LoVo (cell line): ENCODE measurements at places on chromosomes 4 and X.

DNA sequence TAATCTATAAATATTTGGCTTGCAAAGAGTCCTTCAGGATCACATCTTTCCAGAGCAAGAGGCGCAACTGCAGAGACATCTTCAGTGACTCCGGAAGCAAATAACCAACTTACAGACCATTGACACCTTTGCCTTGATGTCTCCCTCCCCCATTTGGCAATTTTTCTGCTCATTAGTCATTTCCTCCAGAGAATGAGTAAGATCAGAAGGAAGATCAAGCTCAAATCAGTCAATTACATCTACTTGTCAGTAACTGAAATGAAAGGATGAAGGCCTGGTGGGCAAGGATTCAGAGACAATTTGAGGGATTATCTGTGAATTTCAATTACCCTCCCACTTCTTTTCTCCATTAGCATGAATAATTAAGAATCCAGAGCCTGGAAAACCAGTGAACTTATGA, 665.6 kb upstream of the CPEB2 start:
- no peak for DNase-seq

- no peak for DNase-seq
Measured at GRCh38 chr4:7634661-7635251, 200.0 kb upstream of the PSAPL1 start.

DNA sequence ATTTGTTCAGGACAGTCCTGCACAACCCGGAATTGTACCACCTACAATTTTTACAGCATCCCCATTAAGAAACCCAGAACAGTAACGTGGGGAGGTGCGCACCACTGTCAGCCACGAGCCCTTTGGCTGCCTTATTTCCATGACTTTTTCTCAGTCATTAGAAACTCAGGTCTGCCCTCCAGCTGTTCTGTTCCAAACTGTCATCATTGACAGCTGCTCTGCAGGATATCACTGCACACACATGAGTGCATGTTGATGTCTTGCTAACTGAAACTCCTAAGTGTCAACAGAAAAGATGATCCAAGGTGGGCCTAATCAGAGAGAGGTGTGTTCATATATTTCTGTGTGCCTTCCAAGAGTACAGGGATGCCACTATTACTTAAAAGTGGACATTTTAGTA, 123.4 kb downstream of the PARM1 start:
- DNase-seq, result no peak

GRCh38 chr4:137129845-137130244, 402.4 kb downstream of the PCDH18 start:
- DNase-seq, result no peak

- no peak for DNase-seq
Measured at GRCh38 chrX:71053217-71053621, 14.9 kb downstream of the SNX12 start.

DNA sequence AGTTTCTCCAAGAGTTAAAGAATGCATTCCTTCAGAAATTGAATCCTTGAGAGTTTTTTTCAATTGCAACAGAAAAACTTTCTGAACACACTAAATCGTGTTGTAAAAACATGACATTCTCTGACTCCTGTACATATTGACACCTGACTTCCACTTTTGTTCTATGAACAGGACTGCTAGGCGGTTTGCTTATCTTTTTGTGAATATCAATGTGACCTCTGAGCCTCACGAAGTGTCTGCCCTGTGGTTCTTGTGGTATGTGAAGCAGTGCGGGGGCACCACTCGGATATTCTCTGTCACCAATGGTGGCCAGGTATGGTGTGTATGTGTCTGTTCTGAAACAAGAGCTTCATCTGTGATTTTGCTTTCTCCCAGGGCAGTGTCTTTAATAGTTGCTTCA, 71.9 kb downstream of the MAOA start:
- DNase-seq, result no peak

- DNase-seq, result no peak
Measured at GRCh38 chr4:7518871-7519637, 84.3 kb upstream of the PSAPL1 start.

DNA sequence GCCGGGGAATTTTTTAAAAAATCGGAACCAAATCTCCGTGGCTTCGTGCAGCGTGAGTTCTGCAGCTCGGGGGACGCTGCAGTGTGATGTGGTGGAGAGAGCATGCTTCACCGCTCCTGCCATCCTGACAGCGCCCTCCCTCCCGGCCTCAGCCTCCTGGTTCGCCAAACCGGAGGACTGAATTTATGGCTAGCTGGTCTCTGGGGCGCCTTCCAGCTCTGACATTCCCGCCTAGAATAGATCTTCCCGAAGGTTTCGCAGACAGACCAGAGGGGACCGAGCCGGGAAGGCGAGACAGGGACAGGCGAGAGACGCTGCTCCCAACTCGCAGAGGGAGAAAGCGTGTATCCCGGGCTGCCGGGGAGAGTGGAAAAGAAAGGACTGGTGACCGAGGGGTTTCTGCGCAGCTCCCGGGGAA, 25.9 kb downstream of the HOPX start:
- no peak for DNase-seq

- no peak for DNase-seq
Measured at GRCh38 chr4:176833400-176834175, 40.9 kb upstream of the VEGFC start.

DNA sequence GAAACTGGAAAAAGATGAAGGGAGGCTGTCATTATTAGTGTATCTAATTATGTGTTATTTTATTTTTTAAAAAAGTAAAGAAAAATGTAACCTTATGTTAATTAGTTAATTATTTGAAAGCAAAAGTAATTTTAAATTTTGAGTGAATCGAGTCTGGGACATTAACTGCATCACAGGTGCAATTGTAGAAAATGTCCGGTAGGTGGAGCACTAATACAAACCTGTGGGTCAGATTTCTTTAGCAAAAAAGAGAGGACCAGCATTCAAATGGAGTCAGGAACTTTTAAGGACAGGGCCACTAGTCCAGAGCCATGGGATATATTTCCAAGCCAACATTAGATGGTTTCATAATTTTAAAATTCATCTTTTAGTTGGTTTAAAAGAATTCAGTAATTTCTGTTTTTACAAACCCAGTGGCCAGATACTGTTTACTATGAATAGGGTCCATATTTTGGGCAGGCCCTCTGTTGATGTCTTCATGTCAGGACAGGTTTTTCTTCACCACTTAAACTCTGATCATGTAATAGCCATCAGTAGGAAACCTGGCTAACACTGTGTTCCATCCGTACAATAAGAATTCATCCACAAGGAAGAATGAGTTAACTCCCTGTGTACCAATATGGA, 27.2 kb downstream of the BST1 start:
- peak; percentile 53 for DNase-seq

- no peak for DNase-seq
Measured at GRCh38 chr4:101400096-101400495, 52.8 kb upstream of the PPP3CA start.

DNA sequence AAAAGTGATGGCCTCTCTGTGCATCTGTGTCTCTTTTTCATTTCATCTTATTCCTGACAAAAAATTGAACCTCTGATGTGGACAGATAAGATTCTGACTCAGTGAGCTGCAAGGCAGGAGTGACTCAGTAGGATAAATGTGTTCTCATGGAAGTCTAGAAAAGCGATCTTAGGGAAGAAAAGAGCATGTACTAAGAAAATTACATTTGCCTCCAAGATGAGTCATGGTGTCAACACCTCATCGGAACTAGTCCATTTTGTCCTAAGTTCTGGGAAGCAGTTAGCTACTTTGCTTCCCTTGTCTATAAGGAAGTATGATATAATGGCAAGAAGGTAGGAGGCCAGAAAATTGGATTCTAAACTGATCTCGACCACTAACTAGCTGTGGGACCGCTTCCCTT, 83.5 kb upstream of the AFF2 start:
- no peak for DNase-seq

- DNase-seq, result no peak
Measured at GRCh38 chr4:87716371-87717265, 66.5 kb downstream of the DMP1 start.

GRCh38 chr4:174118171-174118570, 165.3 kb downstream of the FBXO8 start:
- no peak for DNase-seq

DNA sequence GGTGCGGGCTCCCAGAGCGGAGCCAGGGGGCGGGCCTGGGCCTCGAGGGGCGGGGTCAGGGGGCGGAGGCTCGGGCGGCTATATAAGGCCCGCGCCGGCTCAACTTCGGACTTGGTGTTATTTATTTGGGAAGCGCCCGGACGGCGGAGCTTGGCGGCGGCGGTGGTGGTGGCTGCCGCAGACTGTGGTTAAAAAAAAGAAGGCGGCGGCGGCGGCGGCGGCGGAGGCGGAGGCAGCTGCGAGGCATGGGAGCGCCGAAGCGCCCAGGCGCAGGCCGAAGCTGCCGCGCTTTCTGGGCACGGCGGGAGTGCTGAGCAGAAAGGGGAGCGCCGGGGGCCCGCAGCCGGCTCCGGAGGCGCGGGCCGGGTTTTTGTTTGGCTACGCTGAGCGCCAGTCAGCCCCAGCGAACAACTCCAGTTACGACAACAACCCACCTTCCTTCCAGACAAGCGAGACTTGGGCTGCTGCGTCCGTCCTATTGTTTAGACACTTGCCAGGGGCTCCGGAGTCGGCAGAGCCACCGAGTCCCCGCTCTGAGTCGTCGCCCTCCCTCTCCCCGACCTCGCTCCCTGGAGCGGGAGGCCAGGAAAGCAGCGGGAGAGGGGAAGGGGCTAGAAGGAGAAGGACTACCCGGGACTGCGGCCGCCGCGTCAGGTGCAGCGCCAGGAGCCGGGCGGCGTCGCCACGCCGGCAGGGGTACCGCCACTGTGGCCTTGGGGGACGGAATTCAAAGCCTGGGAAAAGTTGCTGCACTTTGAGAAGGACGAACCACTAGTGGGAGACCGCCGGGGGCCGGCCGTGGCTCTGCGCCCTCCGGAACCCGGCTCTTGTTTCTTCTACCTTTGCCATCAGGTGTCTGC, at the start of gene SLIT2:
Gene SLIT2 (plus strand): TSS at position 110 of the 860 bp plus-strand sequence. CDS start 1,911 bp downstream, outside the sequence.
- peak; percentile 37 for DNase-seq

GRCh38 chr4:8192748-8193738, 6.0 kb upstream of the SH3TC1 start:
- no peak for DNase-seq

DNA sequence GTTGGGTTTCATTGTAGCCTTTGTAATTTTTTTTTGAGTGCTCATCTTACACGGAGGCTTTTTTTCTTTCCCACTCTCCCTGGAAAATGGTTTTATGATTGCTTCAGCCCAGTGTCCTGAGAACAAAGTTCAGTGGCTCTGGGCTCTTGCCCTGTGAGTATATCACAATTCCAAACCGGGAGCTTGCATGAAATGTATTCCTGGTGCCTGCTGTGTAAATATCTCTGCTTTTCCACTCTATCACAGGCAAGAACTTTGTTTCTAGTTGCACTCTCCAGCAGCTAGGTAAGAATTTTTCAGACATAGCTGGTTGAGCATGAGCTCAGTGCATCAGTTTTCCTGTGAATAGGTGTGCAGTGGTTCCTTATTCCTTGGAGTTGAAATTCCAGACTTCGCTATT, 60.8 kb downstream of the SUPT20HL2 start:
- DNase-seq, result no peak

DNA sequence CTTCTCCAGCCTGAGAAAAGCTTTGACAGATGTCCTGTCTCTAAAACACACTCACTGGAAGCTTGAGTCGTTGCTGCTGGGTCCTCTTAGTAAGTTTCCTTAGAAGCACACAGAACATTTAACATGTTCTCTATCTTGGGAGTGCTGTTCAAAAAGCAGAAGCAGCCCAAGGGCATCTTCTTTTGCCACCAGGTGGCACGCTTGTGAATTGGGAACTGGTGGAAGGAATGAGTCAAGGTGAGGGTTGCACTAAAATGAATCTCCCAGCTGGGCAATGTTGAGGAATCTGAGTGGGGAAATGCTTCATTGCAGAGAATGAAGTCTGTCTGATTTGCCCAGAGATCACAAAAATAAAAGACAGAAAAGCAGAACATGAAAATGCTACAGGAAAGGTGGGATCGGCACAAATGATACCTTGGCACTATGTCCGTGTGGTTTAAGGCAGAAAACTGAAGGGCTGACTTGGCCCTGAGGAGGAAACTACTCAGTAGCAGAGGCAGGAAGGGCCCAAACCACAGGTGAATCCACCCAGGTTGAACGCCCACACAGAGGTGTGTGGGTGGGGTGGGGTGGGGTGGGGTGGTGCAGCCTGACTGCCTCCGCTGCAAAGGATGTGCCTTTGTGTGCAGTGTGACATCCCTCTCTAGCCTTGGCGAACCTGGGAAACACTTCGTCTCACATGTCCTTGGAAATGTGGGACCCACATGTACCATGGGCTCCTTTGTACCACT, 26.0 kb downstream of the KIT start:
- DNase-seq, result no peak

GRCh38 chr4:86569103-86569870, 24.8 kb upstream of the PTPN13 start:
- DNase-seq, result no peak

GRCh38 chr4:6008766-6009385, 9.4 kb downstream of the C4orf50 start:
- DNase-seq, result no peak

GRCh38 chr4:42519803-42520417, 122.6 kb downstream of the SHISA3 start:
- peak; percentile 57 for DNase-seq

DNA sequence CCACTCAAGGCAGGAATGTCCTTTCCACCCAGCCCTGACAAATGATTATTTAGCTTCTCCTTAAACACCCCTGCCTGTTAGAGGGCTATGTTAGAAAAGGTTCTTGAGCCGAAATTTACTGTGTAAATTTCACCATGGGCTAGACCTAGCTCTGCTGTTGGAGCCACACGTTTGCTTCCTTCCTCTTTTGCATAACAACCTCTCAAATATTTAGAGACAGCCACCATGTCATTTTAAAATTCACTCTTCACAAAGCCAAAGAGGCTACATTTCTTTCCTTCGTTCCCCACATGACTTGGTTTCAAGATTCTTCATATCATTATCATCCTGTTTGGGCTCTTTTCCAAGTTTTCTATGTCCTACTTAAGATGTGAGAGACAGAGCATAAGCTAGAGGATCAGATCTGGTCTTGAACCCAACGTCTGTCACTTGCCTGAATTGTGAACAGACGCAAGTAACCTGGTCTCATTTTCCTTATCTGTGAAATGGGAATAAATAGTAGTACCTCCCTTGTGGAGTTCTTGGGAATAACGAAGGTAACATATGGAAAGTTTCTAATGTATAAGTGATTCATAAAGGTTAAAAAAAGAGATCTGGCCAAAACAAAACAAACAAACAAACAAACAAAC, 6.7 kb downstream of the DOCK11 start:
- no peak for DNase-seq

- DNase-seq, result no peak
Measured at GRCh38 chr4:187417721-187418120, 577.9 kb upstream of the ZFP42 start.

DNA sequence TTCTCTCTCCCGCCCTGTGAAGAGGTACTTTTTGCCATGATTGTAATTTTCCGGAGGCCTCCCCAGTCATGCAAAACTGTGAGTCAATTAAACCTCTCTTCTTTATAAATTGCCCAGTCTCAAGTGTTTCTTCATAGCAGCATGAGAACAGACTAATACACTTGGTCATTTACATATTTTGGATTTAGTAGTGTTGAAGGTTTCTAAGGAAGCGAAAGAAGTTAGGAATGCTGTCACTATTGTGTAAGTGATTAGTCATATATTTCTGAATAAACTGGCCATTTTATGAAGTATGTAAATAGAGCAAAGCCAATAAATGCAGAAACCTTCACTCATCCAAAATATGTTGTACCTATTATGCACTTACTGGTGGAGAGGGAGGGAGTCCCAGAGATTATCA, 34.4 kb upstream of the GK2 start:
- no peak for DNase-seq
